ENCODE measurements at places on chromosomes 6 and 20. TPM values are rescaled to one million over a fixed set of nuclear protein-coding genes. Genes with fewer than 3 reads are reported as not detected.

The GHRH gene
- not detected for total RNA-seq

The FRK gene
- total RNA-seq, result 0.15 TPM

The MEI4 gene
- not detected for total RNA-seq

The CTCFL gene
- total RNA-seq, result not detected

The PPIL1 gene
- total RNA-seq, result 35.5 TPM

The GABRR2 gene
- total RNA-seq, result not detected

The ULBP2 gene
- 6.6 TPM for total RNA-seq

The LINC00237 gene
- not detected for total RNA-seq

The ADTRP gene
- 0.17 TPM for total RNA-seq

The VSTM2L gene
- 1.5 TPM for total RNA-seq

The FAM83B gene
- total RNA-seq, result 0.15 TPM

The BPI gene
- total RNA-seq, result not detected

The RAD21L1 gene
- total RNA-seq, result not detected

The CRIP3 gene
- not detected for total RNA-seq

The RHAG gene
- not detected for total RNA-seq

The CCDC170 gene
- total RNA-seq, result 0.15 TPM

The SMIM26 gene
- 157 TPM for total RNA-seq

The MYH7B gene
- 0.15 TPM for total RNA-seq

The NRSN1 gene
- total RNA-seq, result not detected

The MOXD1 gene
- 13.8 TPM for total RNA-seq

The VSX1 gene
- not detected for total RNA-seq

The SMPD2 gene
- total RNA-seq, result 7.6 TPM

The TRERF1 gene
- 7.0 TPM for total RNA-seq

The CGAS gene
- 8.2 TPM for total RNA-seq

The CAP2 gene
- 2.7 TPM for total RNA-seq

The SYCP2 gene
- under 0.01 TPM for total RNA-seq

The CDC25B gene
- 98.1 TPM for total RNA-seq

The CST3 gene
- total RNA-seq, result 430 TPM

The RIN2 gene
- total RNA-seq, result 18.2 TPM

The FAM217A gene
- total RNA-seq, result not detected

The PAK5 gene
- under 0.01 TPM for total RNA-seq

The CSNK2A1 gene
- 87.0 TPM for total RNA-seq

The PBOV1 gene
- not detected for total RNA-seq

The AVP gene
- total RNA-seq, result not detected

The PI16 gene
- total RNA-seq, result not detected

The CABLES2 gene
- total RNA-seq, result 5.5 TPM

The GATA5 gene
- total RNA-seq, result not detected

The ANGPT4 gene
- under 0.01 TPM for total RNA-seq

The ZNF831 gene
- total RNA-seq, result not detected

The HCRTR2 gene
- total RNA-seq, result not detected

The TAGAP gene
- total RNA-seq, result not detected

The CCN6 gene
- not detected for total RNA-seq

The BPIFA1 gene
- total RNA-seq, result not detected

The IMPG1 gene
- total RNA-seq, result not detected

The ZSCAN23 gene
- total RNA-seq, result 1.5 TPM

The CYP21A2 gene
- 0.17 TPM for total RNA-seq

The HLA-DMA gene
- total RNA-seq, result 2.7 TPM

Data from bronchus fibroblast of lung (primary cell).